ENCODE measurements at places on chromosomes 7 and 10. TPM values are rescaled to one million over a fixed set of nuclear protein-coding genes. Genes with fewer than 3 reads are reported as not detected.

- H3K27ac ChIP-seq = peak overlapping the region; percentile 25
- peaks cover 2% of the 10 kb centered on the region for H3K4me1 ChIP-seq
- H3K4me3 ChIP-seq = peak overlapping the region; percentile 59
- DNase-seq = peak; percentile 16
Observed at GRCh38 chr7:117872561-117873309, 506 bp downstream of the CTTNBP2 start.

DNA sequence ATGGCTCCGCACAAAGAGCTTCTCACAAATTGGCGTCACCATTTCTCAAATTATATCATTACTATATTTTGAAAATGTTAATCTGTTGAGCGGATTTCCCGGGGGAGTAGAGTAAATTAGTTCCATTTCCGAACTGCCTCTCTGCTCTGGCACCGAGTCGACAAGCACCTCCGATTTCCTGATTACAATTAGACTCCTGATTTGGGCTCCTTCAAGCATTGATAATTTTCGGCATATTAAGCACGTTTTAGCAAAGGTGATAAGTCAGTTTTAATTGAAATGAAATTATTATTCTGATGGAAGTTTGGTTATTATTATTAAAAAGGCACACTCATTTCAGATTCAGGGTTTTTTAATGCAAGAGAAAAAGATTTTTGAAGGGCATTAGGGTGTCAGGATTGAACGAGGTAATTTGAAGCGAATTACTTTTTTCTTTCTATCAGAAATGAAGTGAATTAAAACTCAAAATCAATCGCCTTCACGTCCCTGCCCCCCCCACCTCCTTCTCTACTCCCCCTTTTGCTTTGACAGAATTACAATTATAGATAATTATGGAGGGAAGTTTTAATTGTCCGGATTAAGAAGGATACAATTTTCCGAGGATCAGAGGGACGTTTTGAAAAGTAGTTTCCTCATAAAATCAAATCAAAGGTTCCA is 4.0 kb upstream of the UNCX start:
- H3K36me3 ChIP-seq = no peaks in the 10 kb centered on the region
- DNase-seq = no peak
- peaks cover 84% of the 10 kb centered on the region for H3K27me3 ChIP-seq
- H3K27ac ChIP-seq = no peak overlapping the region
- H3K4me3 ChIP-seq = no peak overlapping the region
- H3K4me1 ChIP-seq = peaks cover 3% of the 10 kb centered on the region

HERC4 gene
- polyA plus RNA-seq = 21.9 TPM

- no peaks in the 10 kb centered on the region for H3K27me3 ChIP-seq
- no peak overlapping the region for H3K4me3 ChIP-seq
- H3K36me3 ChIP-seq = no peaks in the 10 kb centered on the region
- no peak overlapping the region for H3K27ac ChIP-seq
- H3K4me1 ChIP-seq = no peaks in the 10 kb centered on the region
Observed at GRCh38 chr7:452226-452751, 67.4 kb downstream of the PDGFA start.

C7orf57 gene
- 0.04 TPM for polyA plus RNA-seq

- no peak overlapping the region for H3K27ac ChIP-seq
- no peaks in the 10 kb centered on the region for H3K4me1 ChIP-seq
- H3K36me3 ChIP-seq = no peaks in the 10 kb centered on the region
- no peaks in the 10 kb centered on the region for H3K27me3 ChIP-seq
Observed at GRCh38 chr7:153401795-153402720, 642.5 kb downstream of the ACTR3B start.

DNA sequence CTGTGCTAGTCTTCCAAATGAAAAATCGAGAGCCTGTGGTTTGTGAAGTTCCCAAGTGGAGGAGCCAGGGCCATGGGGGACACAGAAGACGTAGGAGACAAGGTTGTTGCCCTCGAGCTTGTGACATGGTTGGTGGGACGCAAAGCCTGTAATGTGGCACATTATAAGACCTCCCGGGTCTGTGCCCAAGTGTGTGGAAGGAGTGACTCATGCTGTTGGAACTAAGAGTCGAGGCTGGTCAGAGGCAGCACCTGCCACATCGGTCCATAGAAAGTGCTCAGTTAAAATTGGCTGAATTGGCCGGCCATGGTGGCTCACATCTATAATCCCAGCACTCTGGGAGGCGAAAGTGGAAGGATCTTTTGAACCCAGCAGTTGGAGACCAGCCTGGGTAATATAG is 27.0 kb upstream of the PODXL start:
- no peaks in the 10 kb centered on the region for H3K36me3 ChIP-seq
- H3K27me3 ChIP-seq = no peaks in the 10 kb centered on the region
- H3K4me1 ChIP-seq = no peaks in the 10 kb centered on the region
- H3K27ac ChIP-seq = no peak overlapping the region
- no peak overlapping the region for H3K4me3 ChIP-seq

SPDYE16 gene
- polyA plus RNA-seq = 0.10 TPM

ATAD1 gene
- polyA plus RNA-seq = 17.5 TPM

GRCh38 chr10:49185213-49185612 is 3.0 kb downstream of the TMEM273 start:
- no peak for DNase-seq
- H3K27me3 ChIP-seq = no peaks in the 10 kb centered on the region
- H3K36me3 ChIP-seq = no peaks in the 10 kb centered on the region
- no peaks in the 10 kb centered on the region for H3K4me1 ChIP-seq
- H3K27ac ChIP-seq = no peak overlapping the region
- no peak overlapping the region for H3K4me3 ChIP-seq

- no peak for DNase-seq
- H3K4me1 ChIP-seq = peaks cover 6% of the 10 kb centered on the region
- no peak overlapping the region for H3K27ac ChIP-seq
- H3K36me3 ChIP-seq = no peaks in the 10 kb centered on the region
Observed at GRCh38 chr10:74934100-74934812, 107.9 kb downstream of the KAT6B start.

DNA sequence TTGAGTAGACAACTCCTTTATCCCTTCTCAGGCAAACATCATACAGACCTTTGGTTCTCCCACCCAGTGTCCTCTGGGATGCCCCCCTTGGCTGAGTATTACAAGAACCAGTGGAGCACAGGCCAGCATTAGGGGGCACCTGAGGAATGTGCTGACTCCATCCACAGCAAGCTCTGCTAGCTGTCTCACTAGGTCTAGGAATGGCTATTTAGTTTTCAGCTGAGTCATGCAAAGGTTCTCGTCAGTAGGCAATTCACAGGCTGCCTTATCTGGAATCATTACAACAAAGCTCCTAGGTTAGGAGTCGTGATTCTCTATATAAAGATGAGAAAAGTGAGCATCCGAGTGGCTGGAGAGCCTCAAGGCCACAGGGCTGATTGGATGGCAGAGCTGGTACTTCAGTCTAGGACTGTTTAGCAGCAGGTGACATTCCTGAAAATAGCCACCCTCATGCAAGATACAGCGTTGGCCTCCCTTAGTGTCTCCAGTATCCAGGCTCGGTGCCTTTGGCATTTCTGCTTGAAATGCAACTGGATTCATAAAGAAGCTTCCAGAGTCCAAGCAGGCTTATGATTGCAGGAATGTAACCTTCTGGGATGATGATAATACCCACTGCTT is 75.8 kb downstream of the CDCA7L start:
- no peaks in the 10 kb centered on the region for H3K36me3 ChIP-seq
- no peak overlapping the region for H3K4me3 ChIP-seq
- peak; percentile 44 for DNase-seq
- H3K27me3 ChIP-seq = no peaks in the 10 kb centered on the region
- peaks cover 10% of the 10 kb centered on the region for H3K4me1 ChIP-seq
- no peak overlapping the region for H3K27ac ChIP-seq

DNA sequence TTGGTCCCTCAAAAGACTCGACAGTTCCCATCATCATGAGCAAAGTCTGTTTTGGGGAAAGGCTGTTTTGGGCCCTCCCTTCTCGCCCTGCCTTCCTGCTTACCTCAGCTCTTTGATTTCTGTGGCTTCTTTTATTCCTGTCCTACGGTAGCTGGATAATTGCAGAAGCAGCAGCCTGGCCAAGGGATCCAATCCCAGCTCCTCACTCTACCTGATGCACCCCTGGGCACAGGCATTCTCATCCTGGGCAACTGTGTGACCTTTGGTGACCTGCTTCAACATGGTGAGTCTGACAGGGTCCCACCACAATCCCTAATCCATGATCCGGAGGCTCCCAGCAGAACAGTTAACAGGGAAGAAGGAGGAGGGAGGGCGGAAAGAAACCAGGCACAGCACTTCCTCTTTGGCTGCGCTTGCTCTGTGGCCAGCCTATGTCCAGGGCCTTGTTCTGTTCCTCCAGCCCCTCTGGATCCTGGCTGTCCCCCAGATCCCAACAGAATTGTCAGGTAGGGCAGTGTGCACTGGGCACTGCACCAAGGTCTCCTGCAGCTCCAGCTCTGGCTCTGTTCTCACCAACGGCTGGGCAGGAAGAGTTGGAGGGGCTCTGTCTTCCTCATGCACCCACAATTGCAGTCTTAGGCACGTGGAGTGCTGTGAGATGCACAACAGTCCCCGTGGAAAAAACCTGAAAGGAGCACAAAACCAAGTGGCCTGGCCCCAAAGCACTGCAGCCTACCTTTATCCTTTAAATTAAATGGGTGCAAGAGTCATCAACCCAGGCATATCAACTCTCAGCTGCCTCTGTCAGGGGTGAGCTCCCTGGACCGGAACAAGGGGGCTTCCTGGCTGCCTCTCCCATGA is 144.4 kb downstream of the PTPN20 start:
- H3K4me3 ChIP-seq = no peak overlapping the region
- no peak overlapping the region for H3K27ac ChIP-seq
- H3K36me3 ChIP-seq = no peaks in the 10 kb centered on the region
- H3K4me1 ChIP-seq = no peaks in the 10 kb centered on the region
- no peaks in the 10 kb centered on the region for H3K27me3 ChIP-seq

DNA sequence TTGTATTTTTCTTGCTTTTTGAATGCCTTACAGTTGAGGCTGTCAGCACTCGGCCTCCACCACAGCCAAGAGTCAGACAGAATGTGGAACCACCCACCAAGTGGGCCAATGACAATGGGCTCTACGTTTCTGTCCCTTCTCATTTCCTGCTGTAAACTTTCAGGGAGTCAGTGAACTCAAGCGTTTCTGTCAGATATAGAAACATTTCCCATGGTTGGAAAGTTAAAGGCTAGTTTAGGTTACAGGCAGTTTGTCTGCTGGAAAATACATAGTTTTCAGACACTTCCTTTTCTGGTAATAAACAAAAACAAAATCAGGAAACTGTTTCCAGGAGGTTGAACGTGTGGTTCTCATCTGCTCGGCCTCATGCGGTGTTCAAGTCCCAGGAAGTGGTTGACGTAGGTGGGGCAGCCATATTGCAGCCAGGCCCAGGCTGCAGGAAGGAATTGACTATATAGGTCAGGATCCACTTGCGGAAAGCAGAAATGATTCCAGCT is 245.1 kb downstream of the CAMK1D start:
- no peak overlapping the region for H3K4me3 ChIP-seq
- no peaks in the 10 kb centered on the region for H3K36me3 ChIP-seq
- DNase-seq = peak; percentile 16
- no peaks in the 10 kb centered on the region for H3K27me3 ChIP-seq
- peak overlapping the region; percentile 80 for H3K27ac ChIP-seq

WNT8B gene
- polyA plus RNA-seq = 0.10 TPM

DNA sequence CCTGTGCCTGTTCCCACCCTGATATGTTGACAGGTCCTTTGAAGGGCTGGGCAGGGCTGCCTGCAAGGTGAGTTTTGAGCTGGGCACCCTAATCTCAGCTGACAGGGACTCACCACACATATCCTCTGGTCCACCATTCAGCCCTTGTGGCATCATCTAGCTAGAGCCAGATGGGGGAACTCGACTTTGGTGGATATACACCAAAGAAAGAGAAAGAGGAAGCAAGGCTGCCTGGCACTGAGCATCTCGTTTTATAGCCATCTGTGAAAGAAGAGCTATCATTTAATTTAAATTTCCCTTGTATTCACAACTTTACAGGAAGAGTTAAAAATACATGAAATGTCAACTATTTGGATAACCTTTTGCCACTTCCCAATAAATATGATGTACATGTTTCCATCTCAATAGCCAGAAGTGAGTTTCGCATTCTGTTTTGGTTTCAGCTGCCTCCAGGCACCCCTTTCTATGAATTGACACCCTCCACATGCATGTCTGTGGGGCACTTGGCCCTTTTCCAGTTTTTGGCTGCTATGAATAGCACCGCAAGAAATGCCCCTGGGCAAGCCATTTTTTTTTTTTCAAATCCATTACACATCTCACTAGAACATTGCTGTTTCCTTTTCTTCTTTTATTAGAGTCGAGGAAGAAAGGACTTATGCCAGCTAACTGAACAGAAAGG is 22.9 kb upstream of the GRB10 start:
- no peaks in the 10 kb centered on the region for H3K27me3 ChIP-seq
- H3K4me3 ChIP-seq = no peak overlapping the region
- no peak overlapping the region for H3K27ac ChIP-seq
- H3K4me1 ChIP-seq = no peaks in the 10 kb centered on the region
- DNase-seq = no peak

- no peak for DNase-seq
- H3K27ac ChIP-seq = no peak overlapping the region
- no peaks in the 10 kb centered on the region for H3K36me3 ChIP-seq
- no peaks in the 10 kb centered on the region for H3K4me1 ChIP-seq
- no peak overlapping the region for H3K4me3 ChIP-seq
Observed at GRCh38 chr10:26391701-26392695, 46.1 kb upstream of the APBB1IP start.

GRCh38 chr7:1883031-1883761 is 213.1 kb downstream of the ELFN1 start:
- DNase-seq = no peak
- H3K27ac ChIP-seq = no peak overlapping the region
- no peaks in the 10 kb centered on the region for H3K27me3 ChIP-seq
